ENCODE measurements at places on chromosomes 5 and 9. TPM values are rescaled to one million over a fixed set of nuclear protein-coding genes. Genes with fewer than 3 reads are reported as not detected.

DNA sequence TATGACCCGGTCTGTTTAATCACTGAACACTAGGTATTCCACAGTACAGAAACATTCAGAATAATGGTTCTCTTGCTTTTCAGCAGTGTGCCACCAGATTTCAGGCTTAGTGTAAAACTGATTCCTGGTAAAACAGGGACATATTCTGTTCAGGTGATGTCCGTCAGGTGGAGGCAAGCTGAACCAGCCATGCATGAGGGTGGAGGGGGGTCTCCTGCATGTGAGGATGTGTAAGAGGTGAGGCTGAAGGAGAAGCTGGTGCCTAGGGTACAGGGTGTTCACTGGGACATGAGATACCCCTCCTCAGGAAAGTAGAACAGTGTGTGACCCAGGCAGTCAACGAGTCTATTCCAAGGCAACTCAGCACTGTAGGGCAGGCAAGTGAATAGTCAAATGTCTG lies 563.9 kb downstream of the BNC2 start:
- no peak overlapping the region for H3K27ac ChIP-seq
- peaks cover 5% of the 10 kb centered on the region for H3K4me1 ChIP-seq
- DNase-seq = no peak
- H3K36me3 ChIP-seq = no peaks in the 10 kb centered on the region
- no peak overlapping the region for H3K4me3 ChIP-seq
- peaks cover 3% of the 10 kb centered on the region for H3K27me3 ChIP-seq

DNA sequence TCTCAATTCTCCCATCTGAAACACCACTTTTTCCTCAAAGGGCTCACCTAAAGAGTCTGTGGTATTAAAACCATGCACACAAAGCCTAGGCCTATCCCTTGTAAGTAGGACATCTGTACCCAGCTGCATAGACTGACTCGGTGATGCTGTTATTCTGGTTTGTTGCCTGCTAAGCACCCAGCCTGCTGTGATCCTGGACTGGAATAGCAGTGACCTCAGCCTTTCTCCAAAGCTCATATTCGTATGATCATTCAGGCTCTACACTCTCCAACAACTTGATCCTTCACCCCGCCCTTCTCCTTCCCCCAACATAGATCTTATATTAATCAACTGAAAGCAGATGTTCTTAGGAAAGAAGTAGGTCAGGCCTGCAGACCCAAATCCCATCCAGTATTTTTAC lies 81.4 kb upstream of the WWC1 start:
- no peak for DNase-seq
- peaks cover 9% of the 10 kb centered on the region for H3K36me3 ChIP-seq
- H3K4me3 ChIP-seq = no peak overlapping the region
- peaks cover 6% of the 10 kb centered on the region for H3K27me3 ChIP-seq
- H3K4me1 ChIP-seq = peaks cover 8% of the 10 kb centered on the region

DNA sequence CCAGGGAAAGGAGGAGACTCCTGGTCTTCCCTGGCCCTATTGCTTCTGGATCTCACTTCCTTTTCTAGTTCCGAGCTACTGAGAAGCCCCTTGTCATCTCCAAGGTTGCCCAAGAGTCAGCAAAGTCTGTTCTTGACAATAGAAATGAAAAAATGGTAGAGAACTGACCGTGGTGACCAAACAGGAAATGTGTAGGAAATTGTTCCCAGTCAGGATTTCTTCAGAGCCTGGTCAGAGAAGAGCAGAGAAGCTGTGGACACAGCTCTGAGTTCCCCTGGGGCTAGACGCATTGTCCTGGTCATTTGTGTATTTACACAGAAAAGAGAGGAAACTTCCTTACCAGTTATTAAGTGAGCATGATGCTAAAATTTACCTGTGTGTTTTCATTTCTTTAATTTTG lies 35.6 kb downstream of the S1PR3 start:
- no peaks in the 10 kb centered on the region for H3K4me1 ChIP-seq
- DNase-seq = no peak
- H3K27ac ChIP-seq = no peak overlapping the region
- no peak overlapping the region for H3K4me3 ChIP-seq
- no peaks in the 10 kb centered on the region for H3K27me3 ChIP-seq

- no peaks in the 10 kb centered on the region for H3K36me3 ChIP-seq
- DNase-seq = no peak
- no peak overlapping the region for H3K27ac ChIP-seq
These were observed 657.6 kb upstream of the RIOK2 start for GRCh38 chr5:97840643-97841042.

DNA sequence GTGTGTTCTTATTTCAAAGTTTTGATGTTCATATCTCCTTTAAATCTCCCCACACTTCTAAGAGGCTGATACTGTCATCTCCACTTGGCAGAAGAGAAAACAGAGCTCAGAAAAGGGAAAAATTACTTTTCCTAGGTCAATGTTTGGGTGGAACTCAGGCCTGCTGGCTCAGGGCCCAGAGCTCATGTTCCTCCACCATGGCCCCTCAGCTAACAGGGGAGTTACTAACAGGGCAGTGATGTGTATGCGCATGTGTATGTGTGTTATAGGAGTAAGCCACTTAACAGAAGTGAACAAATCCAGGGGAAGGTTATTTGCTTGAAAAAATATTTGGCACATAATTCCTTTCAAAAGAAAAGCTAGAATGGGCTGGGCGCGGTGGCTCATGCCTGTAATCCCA lies 2.5 kb downstream of the C1QTNF2 start:
- no peak overlapping the region for H3K4me3 ChIP-seq
- H3K27ac ChIP-seq = no peak overlapping the region
- DNase-seq = no peak
- peaks cover 12% of the 10 kb centered on the region for H3K36me3 ChIP-seq
- peaks cover 7% of the 10 kb centered on the region for H3K4me1 ChIP-seq
- H3K27me3 ChIP-seq = peaks cover 12% of the 10 kb centered on the region

DNA sequence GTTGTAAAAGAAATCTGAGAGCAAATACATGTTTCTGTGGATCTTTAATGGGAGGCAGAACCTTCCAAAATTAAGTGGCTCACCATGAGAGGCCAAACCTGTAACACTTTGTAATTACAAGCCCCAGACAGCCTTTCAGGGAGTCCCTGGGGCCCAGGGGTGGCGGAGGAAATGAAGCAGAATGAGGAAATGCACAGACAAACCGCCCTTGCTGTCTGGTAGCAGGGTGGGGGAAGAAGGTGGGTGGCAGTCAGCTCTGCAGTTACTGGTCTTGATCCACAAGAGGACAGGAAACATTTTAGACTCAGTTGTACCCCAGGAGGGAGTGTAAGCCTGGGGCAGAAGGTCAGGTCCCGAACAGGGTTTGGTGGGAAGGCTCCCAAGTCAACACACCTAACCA lies 6.5 kb downstream of the ARL14EPL start:
- no peaks in the 10 kb centered on the region for H3K36me3 ChIP-seq
- no peak overlapping the region for H3K4me3 ChIP-seq
- H3K27me3 ChIP-seq = no peaks in the 10 kb centered on the region
- H3K27ac ChIP-seq = no peak overlapping the region

GRCh38 chr5:173324115-173325001 lies 3.9 kb downstream of the STC2 start:
- H3K27ac ChIP-seq = no peak overlapping the region
- H3K4me1 ChIP-seq = peaks cover 21% of the 10 kb centered on the region
- H3K36me3 ChIP-seq = peaks cover 9% of the 10 kb centered on the region

DNA sequence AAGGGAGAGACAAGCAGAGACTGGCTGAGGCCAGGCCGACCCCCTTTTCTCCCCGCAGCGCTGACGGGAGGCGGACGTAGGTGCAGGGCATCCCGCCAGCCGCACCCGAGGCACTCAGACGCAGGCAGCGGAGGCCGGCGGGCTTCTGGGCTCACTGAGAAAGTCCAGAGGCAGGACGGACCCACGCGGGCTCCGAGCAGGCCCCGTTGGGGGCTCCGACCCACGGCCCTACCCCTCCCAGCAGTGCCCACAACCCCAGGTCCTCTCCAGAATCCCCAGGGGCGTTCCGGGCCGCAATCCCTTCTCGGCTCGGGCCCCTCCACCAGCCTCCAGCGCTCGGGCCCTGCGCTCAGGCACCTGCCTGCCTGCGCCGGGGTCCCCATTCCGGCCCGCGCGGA lies 543 bp downstream of the MTMR12 start:
- H3K27ac ChIP-seq = peak overlapping the region; percentile 57
- H3K36me3 ChIP-seq = no peaks in the 10 kb centered on the region
- peaks cover 2% of the 10 kb centered on the region for H3K27me3 ChIP-seq

DNA sequence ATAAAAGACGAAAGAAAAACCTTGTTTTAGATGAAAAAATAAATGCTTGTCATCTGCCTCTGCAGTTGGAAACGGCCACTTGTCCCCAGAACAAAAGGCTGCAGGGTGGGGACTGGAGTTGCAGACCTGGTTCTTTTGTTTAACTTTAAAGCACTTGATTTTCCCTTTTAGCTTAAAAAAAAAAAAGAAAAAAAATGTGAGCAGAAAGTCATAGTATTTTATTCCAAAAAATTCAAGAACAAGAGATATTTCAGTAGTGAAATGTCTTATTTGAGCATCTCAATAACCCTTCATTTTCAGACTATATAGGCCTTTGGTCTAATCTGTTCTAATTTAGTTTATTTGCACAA lies 1.8 kb downstream of the MAP1B start:
- H3K27me3 ChIP-seq = peaks cover 40% of the 10 kb centered on the region
- no peak for DNase-seq
- peaks cover 24% of the 10 kb centered on the region for H3K36me3 ChIP-seq
- peaks cover 23% of the 10 kb centered on the region for H3K4me1 ChIP-seq
- H3K27ac ChIP-seq = peak overlapping the region; percentile 100

- no peaks in the 10 kb centered on the region for H3K36me3 ChIP-seq
- no peak for DNase-seq
- no peak overlapping the region for H3K27ac ChIP-seq
- H3K27me3 ChIP-seq = no peaks in the 10 kb centered on the region
- peaks cover 4% of the 10 kb centered on the region for H3K4me1 ChIP-seq
These were observed 246.4 kb downstream of the PSAT1 start for GRCh38 chr9:78543353-78543752.

DNA sequence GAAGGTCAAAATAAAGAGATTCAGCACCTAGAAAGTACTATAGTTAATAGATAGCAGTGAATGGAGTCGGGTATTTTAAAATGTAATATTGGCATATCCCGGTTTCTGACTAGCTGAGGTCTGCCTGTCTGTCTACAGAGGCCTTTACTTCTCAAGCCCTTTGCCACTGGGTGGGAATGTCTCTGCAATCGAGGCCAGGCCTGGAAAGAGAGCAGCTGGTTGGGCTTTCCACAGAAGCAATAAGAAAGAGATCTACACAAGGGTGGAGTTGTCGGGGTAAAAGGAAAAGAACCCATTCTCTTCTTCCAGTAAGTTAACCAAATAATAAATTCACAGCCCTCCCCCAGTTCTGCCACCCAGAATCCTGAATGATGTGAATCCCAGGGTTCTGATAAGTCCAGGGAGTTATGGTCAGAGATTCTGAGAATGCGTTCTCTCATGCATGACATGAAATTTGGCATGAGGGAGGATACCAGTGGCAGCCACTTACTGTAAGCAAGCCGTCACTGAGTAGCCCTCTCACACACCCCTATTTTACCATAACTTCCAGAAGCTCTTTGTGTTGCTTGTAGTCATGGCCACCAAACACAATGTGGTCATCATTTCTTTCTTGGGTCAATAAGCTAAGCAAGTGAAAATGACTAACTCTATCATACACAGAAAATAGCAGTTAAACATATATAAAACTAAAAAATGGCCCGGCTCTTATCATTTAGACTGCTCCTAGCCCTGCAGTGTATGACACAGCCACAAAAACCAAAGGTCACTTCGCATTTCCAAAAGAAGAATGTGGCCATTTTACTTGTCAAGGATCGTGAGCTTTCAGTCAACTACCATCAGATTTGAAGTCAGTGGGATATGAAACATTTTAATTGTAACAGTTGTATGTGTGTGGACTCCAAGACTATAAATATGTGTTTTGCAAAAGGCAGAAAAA lies 185.0 kb downstream of the GLIS3 start:
- no peak for DNase-seq
- no peak overlapping the region for H3K27ac ChIP-seq
- H3K4me1 ChIP-seq = no peaks in the 10 kb centered on the region

DNA sequence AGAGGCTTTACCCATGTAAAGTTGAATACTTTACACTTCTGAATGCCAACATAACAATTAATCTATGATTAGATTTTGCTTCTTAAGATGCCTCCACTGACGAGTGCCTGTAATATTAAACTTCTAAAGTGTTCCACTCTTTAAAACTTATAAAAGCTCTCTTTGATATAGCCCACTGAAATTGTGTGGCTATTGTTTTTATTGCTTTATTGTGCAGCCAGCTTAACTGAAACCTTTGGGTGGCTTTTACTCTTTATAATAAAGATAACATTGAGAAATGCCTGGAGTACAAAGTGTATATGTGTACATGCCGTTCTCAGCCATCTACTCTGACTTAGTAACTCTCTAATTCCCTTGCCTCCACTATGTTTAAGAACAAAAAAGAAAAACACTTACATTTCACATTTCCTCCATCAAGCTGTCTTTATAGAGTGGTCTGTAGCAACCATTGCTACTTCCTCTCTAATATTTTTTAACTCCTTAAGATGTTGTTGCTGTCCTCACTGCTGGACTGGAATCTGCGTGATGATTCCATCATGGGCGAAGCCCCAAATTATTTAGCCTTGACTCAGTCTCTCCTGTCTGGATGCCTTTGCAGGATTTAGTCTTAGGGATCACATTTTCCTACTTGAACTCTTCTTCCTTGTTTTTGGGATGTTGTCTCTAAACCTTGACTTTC lies 9.1 kb downstream of the PIK3R1 start:
- no peaks in the 10 kb centered on the region for H3K36me3 ChIP-seq
- no peak overlapping the region for H3K4me3 ChIP-seq
- DNase-seq = no peak
- H3K27me3 ChIP-seq = no peaks in the 10 kb centered on the region

DNA sequence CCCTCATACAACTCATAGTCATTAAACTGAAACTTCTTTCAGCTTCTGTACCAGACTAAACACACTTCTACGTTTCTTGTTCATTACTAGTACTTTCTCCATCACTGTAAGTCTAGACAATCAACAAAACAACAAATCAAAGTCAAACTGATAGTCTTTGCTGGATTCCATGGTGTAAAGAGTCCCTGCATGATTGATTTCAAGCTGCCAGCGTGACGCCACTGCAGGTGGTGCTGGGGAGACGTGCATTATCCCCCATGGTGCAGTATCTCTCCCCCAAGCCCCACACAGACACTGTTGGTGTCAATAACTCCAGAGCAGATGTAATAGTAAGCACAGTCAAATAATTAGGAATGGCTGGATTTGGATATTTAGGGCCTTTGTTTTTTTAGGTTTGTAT lies 10.7 kb upstream of the SLC2A8 start:
- no peaks in the 10 kb centered on the region for H3K36me3 ChIP-seq
- H3K4me1 ChIP-seq = peaks cover 10% of the 10 kb centered on the region
- no peak overlapping the region for H3K27ac ChIP-seq
- peaks cover 2% of the 10 kb centered on the region for H3K27me3 ChIP-seq

- H3K4me3 ChIP-seq = no peak overlapping the region
- no peaks in the 10 kb centered on the region for H3K36me3 ChIP-seq
- no peaks in the 10 kb centered on the region for H3K4me1 ChIP-seq
- DNase-seq = no peak
- no peaks in the 10 kb centered on the region for H3K27me3 ChIP-seq
- H3K27ac ChIP-seq = no peak overlapping the region
These were observed 584.3 kb upstream of the TUSC1 start for GRCh38 chr9:26262421-26263107.

GRCh38 chr5:168691891-168692290 lies 112.7 kb upstream of the PANK3 start:
- no peaks in the 10 kb centered on the region for H3K36me3 ChIP-seq
- no peaks in the 10 kb centered on the region for H3K4me1 ChIP-seq
- DNase-seq = no peak
- H3K4me3 ChIP-seq = no peak overlapping the region
- peaks cover 2% of the 10 kb centered on the region for H3K27me3 ChIP-seq

Gene TAS2R1
- not detected for total RNA-seq

Gene TMEFF1
- total RNA-seq = 171 TPM

Gene TAF11L10
- total RNA-seq = 0.83 TPM
